ENCODE measurements at places on chromosomes 13 and 19. TPM values are rescaled to one million over a fixed set of nuclear protein-coding genes. Genes with fewer than 3 reads are reported as not detected.
A peak's percentile ranks its signal among the peaks of the same experiment; 100 is the strongest.

ZNF418 gene
- 17.6 TPM for total RNA-seq

DNA sequence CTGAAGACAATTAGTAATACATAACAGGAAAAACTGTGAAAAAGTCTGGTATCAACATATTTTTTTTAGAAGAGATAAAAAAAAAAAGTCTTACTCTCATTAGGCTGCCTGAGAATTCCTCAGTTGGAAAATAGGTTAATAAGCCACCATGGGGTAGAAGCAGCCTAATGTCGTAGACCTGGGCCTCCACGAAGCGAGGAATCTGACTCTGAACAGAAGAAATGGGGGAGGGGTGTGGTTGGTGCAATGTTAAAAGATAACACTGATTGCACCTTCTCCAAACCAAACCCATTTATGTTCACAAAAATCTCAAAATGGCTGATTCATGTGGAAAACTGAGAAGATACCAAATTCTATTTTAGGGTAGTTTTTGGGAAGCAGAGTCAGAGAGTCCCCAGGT, 62.4 kb downstream of the MPHOSPH8 start:
- DNase-seq: peak; percentile 17

DNA sequence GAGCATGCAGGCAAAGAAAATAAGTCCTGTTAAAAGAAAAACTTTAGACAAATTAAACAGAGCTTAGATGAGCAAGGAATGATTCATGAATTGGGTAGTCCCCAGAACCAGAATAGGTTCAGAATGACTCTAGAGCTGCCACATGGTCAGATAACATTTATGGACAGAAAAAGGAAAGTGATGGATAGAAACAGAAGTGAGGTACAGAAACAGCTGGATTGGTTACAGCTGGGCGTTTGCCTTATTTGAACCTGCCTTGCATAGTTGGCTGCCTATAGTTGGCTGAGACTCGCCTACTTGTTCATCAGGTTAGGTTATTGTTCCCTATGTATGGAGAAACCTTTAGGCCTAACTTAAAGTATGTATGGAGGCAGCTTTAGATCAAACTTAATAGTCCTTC, 35.4 kb downstream of the WDFY2 start:
- no peak for DNase-seq

DNA sequence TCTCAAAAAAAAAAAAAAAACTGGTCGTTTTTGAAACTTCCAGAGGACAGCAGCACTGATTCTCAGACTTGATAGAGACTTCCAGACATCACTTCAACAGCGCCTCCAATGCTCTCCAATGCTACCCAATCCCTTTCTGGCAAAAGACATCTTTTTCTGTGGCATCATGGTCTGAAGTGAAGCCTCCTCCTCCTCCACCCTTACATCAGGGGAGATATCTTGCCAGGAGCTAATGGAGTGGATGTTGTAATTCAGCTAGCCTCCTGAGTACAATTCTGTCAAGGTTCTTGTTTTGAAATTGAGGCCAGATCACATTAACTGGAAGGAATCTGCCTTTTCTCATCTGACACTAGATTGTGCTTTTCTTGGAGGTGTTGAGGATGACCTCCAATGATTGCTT, 24.2 kb downstream of the FXYD5 start:
- DNase-seq: no peak

- no peak for DNase-seq
Observed at GRCh38 chr19:6794686-6795431, 22.4 kb downstream of the VAV1 start.

DNA sequence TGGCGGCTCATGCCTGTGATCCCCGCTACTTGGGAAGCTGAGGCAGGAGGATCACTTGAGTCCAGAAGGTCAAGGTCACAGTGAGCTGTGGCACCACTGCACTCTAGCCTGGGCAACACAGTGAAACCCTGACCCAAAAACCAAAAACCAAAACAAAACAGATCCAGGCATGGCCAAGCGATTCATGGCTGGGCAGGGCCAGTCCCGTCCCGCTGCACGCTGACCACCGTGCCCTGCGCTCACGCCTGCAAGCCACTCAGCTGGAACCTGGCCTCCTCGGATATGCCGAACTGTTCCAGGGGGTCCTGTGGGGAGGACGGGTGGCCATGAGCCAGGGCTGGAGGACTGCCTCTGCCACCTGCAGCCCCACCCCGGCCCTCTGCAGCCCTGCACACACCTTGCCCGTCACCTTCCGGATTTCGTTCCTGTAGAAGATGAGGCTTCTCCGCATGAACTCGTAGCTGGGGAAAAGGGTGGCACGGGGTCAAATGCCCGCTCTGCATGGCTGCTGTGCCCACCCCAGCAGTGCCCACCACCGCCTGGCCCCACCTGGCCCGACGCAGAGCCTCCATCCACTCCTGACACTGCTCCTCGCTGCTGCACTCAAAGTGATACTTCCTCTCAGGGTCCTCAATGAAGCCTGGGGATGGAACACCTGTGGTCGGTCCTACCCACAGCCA, 2.4 kb downstream of the PLEKHJ1 start:
- DNase-seq: no peak

ASPDH gene
- total RNA-seq: not detected

DNA sequence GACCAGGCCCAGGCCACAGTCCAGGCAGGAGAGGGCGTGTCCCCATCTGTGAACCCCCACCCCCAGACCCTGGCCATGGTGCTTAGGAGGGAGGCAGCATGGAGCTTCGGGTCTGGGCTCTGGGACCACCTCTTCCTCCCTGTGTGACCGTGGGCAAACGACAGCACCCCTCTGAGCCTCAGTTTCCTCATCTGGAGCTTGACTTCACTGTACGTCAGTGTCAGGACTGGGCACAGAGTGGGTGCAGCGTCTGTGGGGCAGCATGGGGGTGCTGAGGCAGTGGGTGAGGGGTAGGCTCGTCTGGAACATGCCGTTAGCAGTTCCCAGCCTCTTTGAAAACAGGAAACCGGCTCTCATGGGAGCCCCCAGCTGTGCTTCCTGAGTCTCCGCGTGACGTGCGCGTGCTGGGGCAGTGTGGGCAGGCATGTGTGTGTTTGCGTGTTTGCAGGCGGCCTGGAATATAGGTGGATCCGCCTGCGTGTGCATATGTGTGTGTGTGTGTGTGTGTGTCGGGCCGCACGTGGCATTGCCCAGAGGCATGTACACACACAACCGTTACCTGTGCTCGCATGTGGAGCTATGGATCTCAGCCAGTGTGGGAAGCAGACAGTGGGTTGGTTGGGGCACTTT, 15.8 kb downstream of the ARRDC2 start:
- DNase-seq: peak; percentile 95

Measured in kidney (tissue), 22 donors.